ENCODE measurements at places on chromosomes 1 and 21.

GRCh38 chr1:156221986-156222692 is 9.3 kb downstream of the PMF1 start:
- no peak for DNase-seq

GRCh38 chr1:168825129-168825528 is 96.1 kb upstream of the DPT start:
- DNase-seq, result no peak

DNA sequence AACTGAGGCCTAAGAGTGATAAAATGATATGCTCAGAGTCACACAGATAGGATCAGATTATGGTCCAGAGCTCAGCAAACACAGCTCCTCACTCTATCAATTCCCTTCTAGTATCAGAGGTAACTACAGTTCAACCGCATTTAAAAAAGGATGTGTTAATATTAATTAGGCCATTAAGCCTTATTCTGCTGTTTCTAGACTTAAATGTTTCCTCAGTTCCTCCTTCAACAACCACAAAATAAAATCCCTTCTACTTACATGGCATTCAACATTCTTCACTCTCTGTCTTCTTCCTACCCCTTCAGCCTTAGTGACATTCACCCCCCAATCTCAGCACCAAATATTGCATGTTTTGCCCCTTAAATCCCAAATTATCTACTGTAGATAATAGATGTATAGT is 254.9 kb downstream of the PLPP3 start:
- DNase-seq, result no peak

GRCh38 chr1:113949007-113949406 is 19.9 kb downstream of the HIPK1 start:
- DNase-seq, result no peak

DNA sequence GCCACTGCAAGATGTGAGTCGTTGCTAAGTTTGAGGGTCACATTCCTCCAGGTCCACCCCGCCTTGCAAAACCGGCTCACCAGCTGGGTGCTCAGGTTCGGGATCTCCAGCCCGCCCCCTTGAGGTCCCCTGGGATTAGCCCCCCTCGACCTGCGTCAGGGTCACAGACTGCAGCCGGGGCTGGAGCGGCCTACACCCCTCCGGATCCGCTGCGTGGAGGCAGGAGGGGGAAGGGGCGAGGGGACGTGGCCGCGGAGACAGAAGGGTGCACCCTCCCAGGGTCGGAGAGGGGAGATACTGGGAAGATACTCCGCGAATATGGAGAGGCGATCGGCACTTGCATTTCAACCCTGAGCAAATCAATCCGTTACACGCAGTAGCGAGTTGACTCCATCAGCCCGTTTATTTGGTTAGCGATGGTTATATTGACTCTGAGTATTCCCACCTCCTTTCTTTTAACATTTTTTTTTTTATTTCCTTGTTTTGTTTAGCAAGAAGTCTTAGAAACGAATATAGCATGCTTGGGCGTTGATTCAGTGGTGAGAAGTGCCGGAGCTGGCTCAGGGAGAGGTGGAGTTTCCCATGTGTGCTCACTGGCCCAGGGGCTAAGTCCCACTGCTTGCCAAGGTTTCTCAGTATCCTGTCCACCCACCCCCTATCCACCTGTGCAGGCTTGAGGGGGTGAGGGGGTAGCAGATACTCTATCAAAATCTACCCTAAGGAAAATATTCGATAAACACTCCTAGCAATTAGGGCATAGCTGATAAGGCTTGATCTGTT is 997 bp downstream of the IFNAR2 start:
- peak; percentile 37 for DNase-seq

GRCh38 chr21:33578214-33578613 is 10.3 kb downstream of the DONSON start:
- DNase-seq, result peak; percentile 64

DNA sequence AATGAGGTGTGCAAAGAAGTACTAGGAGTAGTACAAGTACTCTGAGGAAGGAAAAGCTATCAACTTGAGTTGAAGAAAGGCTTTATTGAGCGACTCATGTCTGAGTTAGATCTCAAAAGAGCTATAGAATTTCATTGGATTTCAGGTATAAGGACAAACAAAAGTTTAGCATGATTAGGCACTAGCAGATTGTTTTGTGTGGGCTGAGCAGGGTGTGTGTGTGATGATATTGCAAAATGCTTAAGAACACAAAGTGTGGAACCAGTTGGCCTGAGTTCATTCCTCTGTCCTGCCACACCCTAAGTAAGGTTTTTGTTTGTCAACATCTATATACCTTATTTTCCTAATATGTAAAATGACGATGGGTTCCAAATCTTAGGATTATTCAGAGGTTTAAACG is 158.9 kb downstream of the KCNK2 start:
- DNase-seq, result no peak

GRCh38 chr21:42459082-42459460 is 37.0 kb downstream of the RSPH1 start:
- DNase-seq, result no peak

- DNase-seq, result peak; percentile 64
Measured at GRCh38 chr1:12083766-12084165, 20.7 kb downstream of the TNFRSF8 start.

DNA sequence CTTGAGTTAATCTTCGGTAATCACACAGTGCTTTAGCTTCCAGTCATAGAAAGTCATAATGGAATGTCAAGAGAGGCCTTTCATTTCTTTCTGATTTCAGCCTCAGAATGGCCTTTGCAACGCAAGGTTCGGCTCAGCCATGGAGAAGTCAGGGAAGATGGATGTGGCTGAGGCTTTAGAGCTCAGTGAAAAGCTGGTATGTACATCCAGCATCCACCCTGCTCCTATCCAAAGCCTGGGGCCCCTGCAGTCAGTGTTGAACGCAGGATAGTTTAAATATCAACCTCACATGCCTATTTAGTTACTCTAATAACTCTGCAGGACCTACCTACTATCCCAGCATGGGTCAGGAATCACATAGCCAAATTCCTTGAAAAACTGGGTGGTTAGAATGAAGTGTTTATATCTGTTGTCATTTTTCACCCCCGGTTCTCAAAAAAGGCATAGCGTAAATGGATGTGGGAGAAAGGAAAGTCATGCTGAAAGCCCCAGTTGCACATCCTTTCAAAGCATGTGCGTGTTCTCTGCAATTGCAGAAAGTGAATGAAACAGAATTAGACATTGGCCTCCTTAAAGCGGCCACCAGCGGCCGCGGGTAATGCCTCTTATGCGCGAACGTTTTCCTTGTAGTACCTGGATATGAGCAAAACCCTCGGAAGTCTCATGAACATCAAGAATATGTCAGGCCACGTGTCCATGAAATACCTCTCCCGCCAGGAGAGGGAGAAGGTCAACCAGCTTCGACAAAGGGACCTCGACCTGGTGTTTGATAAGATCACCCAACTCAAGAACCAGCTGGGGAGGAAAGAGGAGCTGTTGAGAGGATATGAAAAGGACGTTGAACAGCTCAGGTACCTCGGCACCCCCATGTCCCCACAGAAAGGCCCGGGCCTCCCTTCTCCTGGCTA is 28.8 kb upstream of the EFHD2 start:
- DNase-seq, result no peak

DNA sequence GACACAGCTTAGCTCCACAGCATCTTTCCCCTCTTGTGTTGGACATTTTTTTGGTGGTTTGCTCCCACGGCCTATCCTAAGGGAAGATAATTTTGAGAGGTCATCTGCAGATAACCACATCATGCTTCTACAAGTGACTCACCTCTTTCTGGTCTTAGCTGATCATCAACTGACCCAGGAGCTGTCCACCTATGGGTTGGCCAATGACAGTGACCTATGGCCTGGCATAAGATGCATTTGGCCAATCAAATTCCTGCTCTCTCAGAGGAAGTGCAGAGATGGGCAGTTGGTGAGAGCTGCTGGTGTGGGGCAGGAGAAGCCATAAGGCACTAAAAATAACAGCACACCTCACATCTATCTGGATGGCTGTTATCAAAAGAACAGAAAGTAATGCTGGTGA is 100.0 kb upstream of the CLDN14 start:
- no peak for DNase-seq

- DNase-seq, result no peak
Measured at GRCh38 chr1:119703666-119704450, 7.9 kb upstream of the PHGDH start.

- no peak for DNase-seq
Measured at GRCh38 chr1:156128654-156129597, 14.4 kb downstream of the LMNA start.

GRCh38 chr21:21019681-21020080 is 21.5 kb downstream of the NCAM2 start:
- no peak for DNase-seq

DNA sequence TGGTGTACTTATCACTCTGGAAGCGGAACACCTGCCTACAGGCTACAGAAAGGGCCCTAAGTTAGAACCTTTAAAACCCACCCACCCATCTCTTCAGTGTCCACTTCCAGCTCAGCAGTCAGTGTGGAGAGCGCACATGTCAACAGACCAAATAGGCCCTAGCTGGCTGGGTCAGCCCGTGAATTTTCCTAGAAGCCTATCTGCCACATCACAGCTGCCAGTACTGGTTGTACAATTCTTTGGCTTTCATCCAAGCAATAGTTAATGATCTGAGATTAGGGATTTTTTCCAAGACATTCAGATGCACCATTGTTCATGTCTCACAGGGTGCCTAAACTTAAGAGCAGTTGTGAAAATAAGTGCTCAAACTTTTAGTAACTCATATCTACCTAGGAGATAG is 197.1 kb downstream of the KCNK2 start:
- DNase-seq, result no peak

DNA sequence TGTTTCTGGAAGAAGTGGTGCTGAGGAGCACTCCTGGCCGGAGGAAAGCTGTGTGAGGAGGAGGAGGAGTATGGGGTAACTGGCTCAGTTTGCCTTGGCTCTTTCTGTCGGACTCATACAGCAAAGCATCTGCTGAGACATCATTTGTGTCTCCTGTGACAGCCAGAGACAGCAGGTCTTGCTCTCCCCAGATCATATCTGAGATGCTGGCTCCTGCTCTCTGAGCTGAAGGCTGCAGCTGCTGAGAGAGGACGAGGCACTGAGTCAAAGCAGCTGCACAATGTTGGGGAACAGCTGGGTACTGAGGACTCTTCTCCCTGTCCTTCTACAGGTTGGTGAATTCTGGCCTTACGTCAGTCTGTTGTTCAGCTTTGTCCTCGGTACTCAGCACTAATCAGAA is 14.3 kb downstream of the OR2B11 start:
- DNase-seq, result no peak

GRCh38 chr1:211529453-211529852 is 37.5 kb upstream of the RD3 start:
- DNase-seq, result no peak

GRCh38 chr1:89516055-89516454 is 8.6 kb upstream of the LRRC8B start:
- DNase-seq, result peak; percentile 82

DNA sequence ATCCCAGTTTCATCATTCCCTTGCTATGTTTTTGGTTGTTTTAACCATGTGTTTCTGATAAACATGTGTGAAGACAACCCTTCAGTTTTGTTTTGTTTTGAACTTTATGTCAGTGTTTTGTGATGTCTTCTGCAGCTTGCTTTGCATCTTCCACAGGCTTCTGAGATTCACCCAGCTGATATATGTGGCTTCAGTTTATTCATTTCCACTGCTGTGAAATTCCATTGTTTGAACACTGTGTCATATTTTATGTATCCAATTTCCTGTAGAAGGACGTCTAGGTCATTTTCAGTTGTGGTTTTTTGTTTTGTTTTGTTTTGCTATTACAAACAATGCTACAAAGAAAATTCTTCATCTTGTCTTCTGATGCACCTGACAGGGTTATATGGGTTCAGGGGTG is 27.2 kb upstream of the SLC26A9 start:
- no peak for DNase-seq

DNA sequence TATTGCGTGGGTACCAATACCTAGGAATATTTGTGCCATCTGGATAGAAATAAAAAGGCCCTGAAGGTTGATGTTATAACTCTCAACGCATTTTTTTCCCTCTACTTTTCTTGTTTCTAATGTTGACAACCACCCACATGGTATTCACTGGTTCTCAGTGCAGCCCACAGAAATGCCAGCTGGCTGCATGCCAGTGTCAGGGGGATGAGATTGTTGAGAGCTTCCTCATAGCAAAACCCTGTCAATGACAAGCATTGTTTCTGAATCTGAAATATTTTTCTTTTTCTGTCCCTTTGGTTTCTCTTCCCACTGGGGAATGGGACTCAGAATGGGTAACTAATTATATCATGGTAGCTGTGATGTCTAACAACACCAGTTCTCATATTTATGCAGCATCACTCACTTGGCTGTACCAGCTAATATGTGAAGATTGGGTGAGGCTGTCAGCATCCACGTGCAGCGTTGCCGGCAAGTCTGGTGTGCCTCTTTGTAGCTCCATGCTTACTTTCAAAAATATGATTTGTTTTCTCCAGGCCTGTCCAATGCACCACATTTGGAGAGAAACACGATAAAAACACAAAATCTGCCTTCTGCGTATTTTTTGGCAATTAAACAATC is 284.6 kb downstream of the PTBP2 start:
- DNase-seq, result no peak

GRCh38 chr1:178639326-178639725 is 85.7 kb upstream of the RALGPS2 start:
- no peak for DNase-seq

- DNase-seq, result no peak
Measured at GRCh38 chr1:189874715-189875435, 602.8 kb downstream of the BRINP3 start.

- DNase-seq, result no peak
Measured at GRCh38 chr1:202624781-202625108, 85.5 kb downstream of the SYT2 start.

- peak; percentile 54 for DNase-seq
Measured at GRCh38 chr1:79497193-79497773, 490.8 kb upstream of the ADGRL4 start.

DNA sequence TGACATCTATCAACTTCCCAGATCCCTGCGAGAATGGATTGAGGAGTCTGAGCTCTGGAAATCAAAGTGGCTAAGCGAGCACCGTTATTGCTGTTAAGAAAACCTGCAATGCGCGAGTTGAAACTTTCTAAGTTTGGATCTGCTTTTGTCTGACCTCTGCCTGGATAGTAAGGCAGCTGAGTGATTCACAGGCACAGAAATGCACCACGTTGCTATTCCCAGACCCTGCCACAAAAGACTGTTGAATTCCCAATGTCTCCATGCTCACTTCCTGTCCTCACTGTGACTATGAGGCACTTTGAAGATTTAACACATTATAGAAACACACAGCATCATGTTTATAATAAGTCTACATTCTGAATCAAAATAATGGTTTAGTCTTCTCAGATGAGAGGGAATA is 27.1 kb upstream of the CNIH3 start:
- DNase-seq, result peak; percentile 47

DNA sequence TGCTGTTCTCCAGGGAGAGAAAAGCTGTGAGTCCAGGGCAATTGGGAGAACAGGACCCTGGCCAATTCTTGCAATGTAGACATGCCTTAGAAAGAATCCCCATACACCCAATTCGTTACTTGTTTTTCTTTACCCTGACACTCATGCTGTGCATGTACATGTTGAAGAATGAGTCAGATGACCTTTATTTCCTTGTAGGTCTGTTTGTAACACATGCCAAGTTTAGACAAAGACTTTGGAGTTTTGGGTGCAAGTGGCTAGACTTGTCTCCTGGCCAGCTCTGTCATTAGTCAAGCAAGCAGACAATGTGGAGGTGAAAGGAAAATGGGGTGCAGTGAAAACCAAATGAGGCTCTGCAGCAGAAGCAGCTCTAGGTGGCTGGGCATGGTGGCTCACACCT is 38.1 kb downstream of the GNPAT start:
- peak; percentile 64 for DNase-seq
